ENCODE measurements at places on chromosomes 7 and 10.

DNA sequence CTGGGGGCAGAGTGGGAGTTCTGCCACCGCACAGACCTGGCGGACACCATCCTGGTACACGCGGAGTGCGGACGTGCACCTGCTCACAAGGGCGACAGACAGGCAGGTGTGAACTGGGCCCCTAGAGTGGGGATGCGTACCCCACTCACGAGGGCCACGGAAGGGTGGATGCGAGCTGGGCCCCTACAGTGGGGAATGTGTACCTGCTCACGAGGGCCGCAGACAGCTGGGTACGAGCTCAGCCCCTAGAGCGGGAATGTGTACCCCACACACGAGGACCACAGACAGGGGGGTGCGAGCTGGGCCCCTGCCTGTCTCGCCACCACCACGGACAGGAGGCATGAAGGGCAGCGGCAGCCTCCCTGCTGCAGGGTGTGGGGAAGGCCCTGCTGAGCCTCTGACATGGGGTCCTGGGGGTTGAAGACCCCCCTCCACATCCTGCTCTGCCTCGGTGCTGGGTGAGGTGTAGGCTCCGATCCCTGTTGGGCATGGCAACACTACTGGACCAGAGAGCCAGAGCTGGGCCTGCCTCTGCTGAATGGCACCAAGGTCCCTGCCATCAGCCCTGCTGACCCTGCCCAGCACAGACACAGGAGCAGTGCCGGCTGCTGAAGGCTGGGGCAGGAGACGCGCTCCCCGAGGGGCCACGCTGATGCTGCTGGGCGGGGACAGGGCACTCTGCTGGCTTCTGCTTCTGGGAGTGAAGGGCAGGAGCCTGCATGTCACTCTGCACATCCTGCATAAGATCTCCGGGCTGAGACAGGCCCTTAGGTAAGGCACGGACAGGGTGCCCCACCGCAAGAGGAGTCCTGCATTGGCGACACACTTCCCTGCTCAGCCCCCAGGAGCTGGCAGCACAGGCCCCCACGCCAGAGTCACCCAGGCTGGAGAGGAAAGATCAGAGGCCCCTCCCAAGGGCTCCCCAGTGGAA lies 259.2 kb downstream of the MAD1L1 start:
- no peak for DNase-seq

DNA sequence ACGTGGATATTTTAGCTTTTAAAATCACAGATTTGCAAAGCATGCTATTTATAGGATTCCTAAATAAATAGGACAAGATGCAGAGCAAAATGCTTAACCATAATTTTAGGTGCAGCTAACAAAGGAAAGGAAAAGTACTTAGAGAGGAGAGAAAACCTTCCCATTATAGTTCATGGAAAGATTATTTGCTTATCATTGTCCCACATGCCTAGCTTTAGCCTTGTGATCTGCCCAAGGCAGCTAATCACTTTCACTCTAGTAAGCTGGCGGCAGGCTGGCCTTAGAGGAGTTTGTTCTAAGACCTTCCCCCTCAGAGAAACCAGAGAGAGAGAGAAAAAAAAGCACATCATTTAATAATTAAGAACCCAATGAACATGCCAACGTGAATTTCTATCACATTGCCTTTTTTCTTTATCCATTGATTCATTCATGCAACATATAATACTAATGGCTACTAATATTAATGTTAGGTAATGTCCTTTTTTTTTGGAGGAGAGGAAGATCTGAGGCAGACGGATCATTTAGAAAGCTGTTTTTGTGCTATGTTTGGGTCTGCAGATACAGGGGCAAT lies 274.6 kb downstream of the ARL4A start:
- DNase-seq = no peak

GRCh38 chr7:23679898-23680413 lies at the start of gene FAM221A:
Gene FAM221A, plus strand, starts transcription at chr7:23680199. Its CDS starts 20 bp downstream, at chr7:23680219.
- DNase-seq = peak; percentile 70

DNA sequence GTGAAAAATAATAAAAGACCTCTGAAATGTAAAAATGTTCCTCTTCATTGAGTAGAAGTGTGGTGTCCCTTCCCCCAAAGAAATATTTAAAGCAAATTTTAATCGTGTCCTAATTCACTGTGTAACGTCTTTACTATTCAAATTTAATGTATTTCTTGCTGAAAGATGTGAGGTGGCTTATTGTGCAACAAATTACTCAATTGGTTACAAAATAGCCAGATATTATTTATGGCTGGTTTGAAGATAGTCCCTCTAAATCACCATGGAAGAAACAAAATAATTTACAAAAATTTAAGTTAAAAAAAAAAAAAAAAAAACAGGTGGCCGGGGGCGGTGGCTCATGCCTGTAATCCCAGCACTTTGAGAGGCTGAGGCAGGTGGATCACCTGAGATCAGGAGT lies 43.7 kb downstream of the DNAJC12 start:
- DNase-seq = no peak

DNA sequence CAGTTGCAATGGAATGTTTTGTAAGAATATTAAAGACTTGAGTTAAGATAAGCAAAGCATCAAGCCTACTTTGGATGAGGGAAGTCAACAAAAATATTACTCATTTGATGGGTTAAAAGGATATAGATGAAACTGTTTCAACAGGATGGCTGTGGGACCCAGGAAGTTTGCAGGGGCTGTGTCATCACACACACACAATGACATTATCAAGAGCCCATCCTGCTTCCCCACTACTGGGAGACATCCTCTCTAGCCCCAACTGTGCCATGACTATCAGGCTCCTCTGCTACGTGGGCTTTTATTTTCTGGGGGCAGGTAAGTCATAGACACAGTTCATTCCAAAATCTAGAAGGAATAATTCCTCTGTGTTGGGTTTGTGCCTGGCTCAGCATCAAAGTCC lies 78.8 kb upstream of the PRSS1 start:
- DNase-seq = no peak

- peak; percentile 89 for DNase-seq
Measured at GRCh38 chr10:110501142-110501937, 3.6 kb downstream of the DUSP5 start.

DNA sequence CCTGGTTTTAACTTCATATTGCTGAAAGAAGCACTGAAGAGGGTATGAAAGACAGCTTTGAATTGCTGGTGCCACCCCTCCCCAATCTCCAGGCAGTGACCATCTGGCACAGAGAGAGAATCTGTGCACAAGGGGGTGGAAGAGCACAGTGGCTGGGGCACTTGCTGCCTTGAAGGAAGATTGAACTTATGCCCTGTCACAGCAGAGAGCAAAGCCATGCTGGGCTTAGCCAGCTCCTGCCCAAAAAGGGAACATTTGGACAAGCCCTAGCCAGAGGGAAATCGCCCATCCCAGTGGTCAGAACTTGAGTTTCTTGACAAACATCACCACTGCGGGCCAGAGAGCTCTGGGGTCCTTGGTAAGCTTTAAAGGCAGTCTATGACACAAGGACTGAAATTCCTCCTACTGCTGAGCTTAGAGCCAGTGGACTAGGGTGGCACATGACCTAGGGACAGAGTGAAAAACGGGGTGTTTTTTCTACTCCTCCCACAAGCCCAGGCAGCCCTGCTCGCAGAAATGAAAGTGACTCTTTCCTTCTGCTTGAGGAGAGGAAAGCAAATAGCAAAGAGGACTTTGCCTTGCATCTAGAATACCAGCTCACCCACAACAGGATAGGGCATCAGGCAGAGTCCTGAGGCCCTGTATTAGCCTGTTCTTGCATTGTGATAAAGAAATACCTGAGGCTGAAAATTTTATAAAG lies 257.2 kb downstream of the CTNNA3 start:
- no peak for DNase-seq

- DNase-seq = peak; percentile 92
Measured at GRCh38 chr10:33335801-33336581, 1.5 kb upstream of the NRP1 start.

DNA sequence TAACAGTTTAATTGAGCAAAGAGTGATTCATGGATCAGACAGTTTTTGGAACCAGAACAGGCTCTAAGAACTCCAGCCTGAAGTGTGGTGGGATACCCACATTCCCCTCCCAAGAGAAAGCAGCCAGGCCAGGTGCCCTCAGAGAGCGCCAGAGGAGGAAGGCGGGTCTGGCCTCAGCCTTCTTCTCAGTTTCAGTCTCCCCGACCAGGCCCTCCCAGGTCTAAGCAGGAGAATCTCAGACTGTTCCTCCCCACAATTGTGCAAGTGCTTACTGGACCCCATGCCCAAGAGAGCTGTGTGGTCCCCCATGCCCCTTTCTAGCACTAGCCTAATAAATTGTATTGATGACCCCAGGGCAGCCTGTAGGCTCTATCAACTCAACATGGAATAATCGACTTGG lies 25.6 kb downstream of the PPIF start:
- no peak for DNase-seq

GRCh38 chr10:30505543-30506298 lies 71.7 kb downstream of the MAP3K8 start:
- DNase-seq = no peak

DNA sequence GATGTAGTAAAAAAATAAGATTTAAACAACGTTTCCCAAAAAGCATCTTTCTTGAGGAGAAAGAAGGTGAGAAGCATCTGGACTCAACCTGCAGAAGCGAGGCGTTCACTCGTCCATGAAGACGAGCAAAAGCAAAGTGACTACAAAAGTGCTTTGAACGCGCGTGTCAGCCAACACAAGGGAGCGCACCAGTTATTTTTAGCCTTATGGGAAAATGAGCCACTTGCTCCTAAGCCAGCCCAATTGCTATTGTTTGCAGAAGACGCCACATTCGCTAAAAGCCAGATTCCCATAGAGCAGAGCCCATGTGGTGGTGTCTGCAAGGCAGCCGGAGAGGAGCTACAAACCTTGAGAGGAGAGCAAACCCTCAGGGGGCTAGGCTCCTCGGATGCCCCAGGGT lies 122.5 kb downstream of the FAM53B start:
- no peak for DNase-seq

DNA sequence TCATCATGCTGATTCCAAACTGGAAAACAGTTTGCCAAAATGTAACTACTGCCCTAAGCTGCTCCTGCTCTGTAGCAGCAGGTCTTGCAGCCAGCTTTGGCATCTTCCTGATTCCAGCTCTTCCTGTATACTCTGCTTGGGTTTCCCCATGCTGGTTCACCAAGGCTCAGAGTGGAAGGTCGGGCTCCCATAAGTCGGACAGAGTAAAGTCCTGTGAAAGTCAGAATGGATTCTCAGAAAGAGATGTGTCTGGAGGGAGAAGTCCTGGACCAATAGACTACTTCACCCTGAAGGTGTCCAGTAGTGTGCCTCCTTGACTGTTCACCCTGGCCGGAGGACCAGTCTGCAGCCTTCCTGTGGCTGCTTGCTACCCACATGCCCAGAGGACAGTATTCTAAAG lies 93.8 kb downstream of the STRA8 start:
- no peak for DNase-seq

GRCh38 chr7:135942614-135943013 lies 34.5 kb downstream of the MTPN start:
- no peak for DNase-seq

- no peak for DNase-seq
Measured at GRCh38 chr10:77175631-77176222, 461.9 kb downstream of the KCNMA1 start.

GRCh38 chr7:2566890-2567678 lies 8.3 kb downstream of the IQCE start:
- no peak for DNase-seq

GRCh38 chr7:4612237-4612636 lies 69.9 kb upstream of the FOXK1 start:
- DNase-seq = no peak

- no peak for DNase-seq
Measured at GRCh38 chr7:77399816-77400215, 16.3 kb downstream of the GSAP start.

- DNase-seq = peak; percentile 4
Measured at GRCh38 chr7:3438352-3438751, 137.3 kb downstream of the SDK1 start.

DNA sequence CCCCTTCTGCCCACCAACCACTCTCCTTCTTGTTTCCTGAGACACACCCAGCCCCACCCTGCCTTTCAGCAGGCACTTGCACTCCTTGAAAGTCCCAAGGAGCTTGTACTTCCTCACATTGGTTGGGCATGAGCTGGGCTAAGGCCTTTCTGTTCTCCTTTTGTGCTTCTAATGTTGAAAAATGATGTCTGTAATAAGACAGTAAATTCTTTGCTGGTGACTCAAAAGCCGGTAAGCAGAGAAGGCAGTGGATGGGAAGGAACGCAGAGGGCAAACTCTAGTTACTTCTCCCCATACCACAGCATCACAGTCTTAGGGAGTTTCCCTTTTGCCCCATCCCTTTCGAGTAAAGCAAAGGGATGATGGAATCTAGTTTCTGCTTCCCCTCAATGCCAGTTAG lies 185.6 kb downstream of the PLXNA4 start:
- DNase-seq = peak; percentile 3

DNA sequence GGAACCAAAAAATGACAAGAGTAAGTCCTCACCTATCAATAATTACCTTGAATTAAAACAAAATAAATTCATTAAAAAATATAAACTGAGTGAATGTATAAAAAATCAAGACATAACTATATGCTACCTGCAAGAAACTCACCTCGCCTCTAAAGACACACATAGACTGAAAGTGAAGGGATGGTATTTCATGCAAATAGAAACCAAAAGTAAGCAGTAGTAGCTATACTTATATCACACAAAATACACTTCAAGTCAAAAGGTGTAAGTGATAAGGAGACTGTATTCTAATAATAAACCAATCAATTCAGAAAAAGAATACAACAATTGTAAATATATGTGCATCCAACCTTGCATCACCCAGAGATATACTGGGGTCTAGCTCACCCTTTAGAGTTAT lies 332.6 kb downstream of the SH2D4B start:
- DNase-seq = no peak

GRCh38 chr10:84244651-84245270 lies at the start of gene RGR:
Gene RGR, plus strand, starts transcription at chr10:84245053. Its CDS starts 38 bp downstream, at chr10:84245091.
- DNase-seq = no peak

All from fibroblast of gingiva (primary cell).